CD4-positive, alpha-beta T cell treated with Interleukin-6 at 100 ng/mL for 8 hours (primary cell): ENCODE measurements at places on chromosomes 4 and X.

GRCh38 chr4:48195374-48195773, 61.3 kb upstream of the TXK start:
- no peak for DNase-seq

- DNase-seq = no peak
Observed at GRCh38 chr4:166994686-166995085, 239.6 kb downstream of the SPOCK3 start.

GRCh38 chr4:11506194-11506593, 77.5 kb upstream of the HS3ST1 start:
- no peak for DNase-seq

DNA sequence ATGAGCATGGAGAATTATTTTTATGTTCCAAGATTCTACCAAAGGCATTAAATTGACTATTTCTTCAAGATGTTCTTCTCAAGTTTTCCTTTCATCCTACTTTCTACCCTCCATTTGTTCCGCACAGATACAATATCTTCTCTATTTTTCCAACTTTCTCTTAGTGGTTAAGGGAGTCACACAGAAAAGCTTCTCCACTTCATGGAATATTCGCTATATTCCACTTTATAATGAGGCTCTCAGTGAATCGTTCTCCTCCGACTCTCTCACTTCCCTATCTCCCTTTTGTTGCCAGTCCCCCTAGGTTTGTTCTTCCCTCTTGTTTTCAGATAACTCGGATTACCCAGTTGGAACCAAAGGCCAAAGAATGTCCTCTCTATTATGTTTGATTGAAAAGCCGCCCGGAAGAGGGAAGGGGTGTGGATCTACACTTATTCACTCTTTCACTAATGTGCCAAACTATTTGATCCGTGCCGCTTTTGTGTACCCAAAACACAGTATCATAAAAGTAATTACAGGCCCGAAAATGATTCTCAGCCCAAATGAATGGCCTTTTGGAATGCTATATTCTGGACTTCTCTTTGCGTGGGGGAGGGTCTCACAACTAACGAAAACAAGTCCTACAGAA, 1.2 kb downstream of the SH3D19 start:
- no peak for DNase-seq

DNA sequence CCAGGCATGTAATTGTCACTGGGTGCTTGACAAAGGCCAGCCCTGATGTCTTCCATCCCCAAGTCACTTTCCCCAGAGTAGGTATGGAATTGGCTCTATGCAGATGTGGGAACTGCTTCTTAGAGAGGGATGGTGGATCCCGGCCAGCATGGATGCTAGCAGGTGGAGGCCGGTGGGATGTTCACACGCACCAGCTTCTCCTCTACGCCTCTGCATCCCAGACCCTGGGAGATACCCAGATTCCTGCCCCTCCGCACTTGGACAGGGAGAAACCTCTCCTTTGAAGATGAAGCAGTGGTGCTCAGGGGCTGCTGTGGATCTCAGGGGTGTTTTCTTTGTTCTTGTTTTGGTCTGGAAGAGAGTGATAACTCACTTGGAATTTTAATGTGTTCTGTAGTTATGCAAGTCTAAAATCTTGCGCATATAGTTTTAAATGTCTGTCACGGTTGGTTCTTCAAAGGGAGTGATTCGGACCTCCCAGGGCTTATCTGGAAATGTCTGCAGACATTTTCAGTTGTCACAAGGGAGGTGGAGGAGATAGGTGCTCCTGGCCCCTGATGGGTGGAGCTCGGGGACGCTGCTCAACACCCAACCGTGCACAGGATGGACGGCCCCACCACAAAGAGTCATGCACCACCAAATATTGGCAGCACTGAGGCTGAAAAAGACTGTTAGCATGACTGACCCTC, 308.0 kb downstream of the DHRSX start:
- DNase-seq = no peak
